ENCODE measurements at places on chromosomes 7 and 10. TPM values are rescaled to one million over a fixed set of nuclear protein-coding genes. Genes with fewer than 3 reads are reported as not detected.

GRCh38 chr10:10647331-10647730, 370.3 kb upstream of the CELF2 start:
- DNase-seq, result no peak

GDF2 gene
- total RNA-seq, result not detected

DNA sequence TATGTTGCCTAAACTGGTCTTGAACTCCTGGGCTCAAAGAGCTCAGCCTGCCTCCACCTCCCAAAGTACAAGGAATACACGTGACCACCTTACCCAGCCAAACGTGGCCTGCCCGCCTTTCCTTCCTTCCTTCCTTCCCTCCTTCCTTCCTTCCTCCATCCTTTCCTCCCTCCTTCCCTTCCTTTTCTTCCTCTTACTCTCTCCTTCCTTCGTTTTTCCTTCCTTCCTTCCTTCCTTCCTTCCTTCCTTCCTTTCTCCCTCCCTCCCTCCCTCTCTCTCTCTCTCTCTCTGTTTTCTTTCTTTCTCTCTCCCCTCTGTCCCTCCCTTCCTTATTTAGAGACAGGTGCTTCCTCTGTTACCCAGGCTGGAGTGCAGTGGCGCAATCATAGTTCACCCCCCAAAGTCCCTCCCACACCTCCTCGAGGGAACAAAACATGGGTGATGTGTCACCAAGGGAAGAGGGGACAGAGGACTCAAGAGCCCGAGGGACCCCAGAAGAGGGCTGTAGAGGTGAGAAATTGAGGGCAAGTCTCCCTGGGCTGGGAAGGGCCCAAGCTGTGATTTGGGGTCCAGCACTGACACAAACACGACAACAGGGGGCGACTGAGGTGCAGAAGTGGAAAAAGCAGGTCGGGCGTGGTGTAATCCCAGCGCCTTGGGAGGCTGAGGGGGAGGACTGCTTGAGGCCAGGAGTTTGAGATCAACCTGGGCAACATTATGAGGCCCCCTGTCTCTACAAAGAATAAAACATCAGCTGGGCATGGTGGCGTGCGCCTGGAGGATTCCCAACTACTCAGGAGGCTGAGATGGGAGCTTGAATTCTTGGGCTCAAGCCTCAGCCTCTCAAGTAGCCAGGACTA, 28.1 kb downstream of the EPHB4 start:
- peak; percentile 56 for DNase-seq

DNA sequence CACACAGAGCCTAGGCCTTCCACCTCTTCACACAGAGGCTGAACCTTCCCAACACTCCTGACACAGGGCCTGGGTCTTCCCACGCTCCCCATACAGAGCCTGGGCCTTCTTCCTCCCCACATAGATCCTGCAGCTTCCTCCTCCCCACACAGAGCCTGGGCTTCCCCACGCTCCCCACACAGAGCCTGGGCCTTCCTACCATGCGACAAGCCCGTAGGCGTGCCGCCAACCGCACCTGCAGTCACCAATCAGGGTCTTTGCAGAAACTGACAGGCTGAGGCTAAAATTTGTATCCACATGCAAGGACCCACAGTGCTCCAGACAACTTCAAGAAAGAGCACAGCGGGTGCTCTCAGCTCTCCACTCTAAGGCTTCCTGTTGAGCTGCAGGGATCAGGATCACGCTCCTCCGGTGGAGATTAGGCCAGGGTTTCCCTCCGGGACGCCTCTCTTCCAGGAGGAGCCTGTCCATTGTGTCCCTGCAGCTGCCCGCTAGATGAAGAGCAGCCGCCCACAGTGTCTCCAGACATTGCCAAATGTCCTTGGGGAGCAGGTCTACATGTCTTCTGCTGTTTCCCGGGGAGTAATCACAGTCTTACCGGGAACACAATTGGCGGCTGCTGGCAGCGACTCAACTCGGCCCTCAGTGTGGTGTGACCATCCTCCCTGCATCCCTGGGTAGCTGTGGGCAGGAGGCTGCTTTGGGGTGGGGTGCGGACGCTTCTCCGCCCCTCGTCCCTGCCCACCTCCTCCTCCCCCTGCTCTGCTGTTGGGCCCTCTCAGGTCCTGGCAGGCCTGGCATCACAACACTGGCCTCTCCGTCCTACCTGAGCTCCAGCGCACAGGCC, 9.7 kb downstream of the CFAP46 start:
- DNase-seq, result no peak

- DNase-seq, result no peak
Measured at GRCh38 chr10:118409295-118409694, 67.2 kb upstream of the FAM204A start.

ZNF365 gene
- total RNA-seq, result 0.94 TPM

CPVL gene
- 0.75 TPM for total RNA-seq

Data from activated naive CD8-positive, alpha-beta T cell treated with anti-CD3 and anti-CD28 coated beads, Interleukin-2, amount 10 ng/mL, durations not matched to agents 7 days and 5 days (primary cell).